Activated CD8-positive, alpha-beta memory T cell treated with anti-CD3 and anti-CD28 coated beads for 24 hours (primary cell): ENCODE measurements at places on chromosomes 13 and 19.

DNA sequence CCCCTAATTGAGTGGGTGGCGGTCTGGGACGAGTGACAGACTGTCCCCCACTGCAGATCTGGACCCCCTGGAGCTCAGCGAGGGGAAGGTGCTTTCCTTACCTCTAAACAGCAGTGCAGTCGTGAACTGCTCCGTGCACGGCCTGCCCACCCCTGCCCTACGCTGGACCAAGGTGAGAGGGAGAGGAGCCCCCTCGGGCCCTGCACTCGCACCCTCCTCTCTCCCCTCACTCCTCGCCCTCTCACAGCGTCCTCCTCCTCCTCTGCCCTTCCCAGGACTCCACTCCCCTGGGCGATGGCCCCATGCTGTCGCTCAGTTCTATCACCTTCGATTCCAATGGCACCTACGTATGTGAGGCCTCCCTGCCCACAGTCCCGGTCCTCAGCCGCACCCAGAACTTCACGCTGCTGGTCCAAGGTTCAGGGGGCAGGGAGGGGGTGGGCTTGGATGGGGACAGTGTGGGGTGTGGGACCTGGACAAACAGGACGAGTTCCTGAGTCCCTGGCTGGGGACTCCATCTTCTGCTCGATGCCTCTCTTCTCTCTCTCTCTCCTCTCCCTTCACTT is 9.6 kb downstream of the BCAM start:
- DNase-seq: no peak

GRCh38 chr19:28019371-28019770 is 1193.6 kb downstream of the UQCRFS1 start:
- DNase-seq: no peak

DNA sequence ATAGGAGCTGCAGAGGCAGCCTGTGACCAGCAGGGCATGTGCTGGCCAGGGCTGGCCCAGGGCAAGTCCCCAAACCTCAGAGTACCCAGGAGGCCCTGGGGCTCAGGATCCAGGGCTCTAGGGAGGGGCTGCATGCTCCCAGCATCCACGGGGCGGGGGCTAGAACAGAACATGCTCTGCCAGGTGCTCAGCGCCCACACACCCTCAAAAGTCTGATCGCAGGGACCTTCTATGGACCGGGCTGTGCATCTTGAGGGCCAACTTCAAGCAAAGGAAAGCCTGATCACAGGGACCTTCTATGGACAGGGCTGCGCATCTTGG is 33.5 kb downstream of the ELL start:
- no peak for DNase-seq

DNA sequence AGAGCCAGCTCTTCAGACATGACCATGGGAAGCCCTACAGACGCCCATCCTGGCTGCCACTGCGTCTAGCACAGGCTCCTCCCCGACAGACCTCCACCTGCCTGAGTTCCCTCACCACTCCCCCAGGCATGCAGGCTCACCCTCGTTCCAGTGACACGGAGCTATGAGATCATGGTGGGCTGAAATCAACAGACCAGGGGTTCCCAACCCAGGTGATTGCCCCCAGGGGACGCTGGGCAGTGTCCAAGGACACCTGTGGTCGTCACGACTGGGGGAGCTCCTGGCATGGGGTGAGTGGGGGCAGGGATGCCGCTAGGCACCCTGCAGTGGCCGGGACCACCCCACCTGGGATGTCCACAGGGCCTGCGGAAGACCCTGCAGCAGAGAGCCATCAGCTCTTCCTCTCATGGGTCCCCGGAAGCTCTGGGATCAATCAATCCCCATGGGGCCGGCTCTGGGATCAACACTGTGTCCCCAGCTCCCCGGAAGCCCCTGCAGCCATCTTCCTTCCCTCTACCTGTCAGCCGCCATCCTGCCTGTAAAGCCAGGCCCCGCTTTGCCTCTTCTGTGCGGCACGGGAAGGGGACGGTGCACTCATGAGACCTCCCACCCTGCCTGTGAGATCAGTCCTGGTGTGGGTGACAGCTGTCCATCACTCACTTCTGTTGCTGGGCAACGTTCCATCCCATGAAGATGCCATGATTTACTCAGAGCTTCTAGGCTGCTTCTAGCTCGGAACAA is 12.8 kb upstream of the MADCAM1 start:
- no peak for DNase-seq

GRCh38 chr13:41858780-41859179 is 102.1 kb downstream of the VWA8 start:
- DNase-seq: no peak

DNA sequence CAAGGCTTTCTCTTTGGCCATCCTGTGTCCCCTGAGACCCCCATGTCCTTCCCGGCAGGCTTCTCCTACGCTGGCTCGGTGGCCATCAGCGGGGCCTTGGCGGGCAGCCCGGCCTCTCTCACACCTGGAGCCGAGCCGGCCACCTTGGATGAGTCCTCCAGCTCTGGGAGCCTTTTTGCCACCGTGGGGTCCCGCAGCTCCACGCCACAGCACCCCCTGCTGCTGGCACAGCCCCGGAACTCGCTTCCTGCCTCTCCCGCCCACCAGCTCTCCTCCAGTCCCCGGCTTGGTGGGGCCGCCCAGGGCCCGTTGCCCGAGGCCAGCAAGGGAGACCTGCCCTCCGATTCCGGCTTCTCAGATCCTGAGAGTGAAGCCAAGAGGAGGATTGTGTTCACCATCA is 14.2 kb downstream of the PLEKHJ1 start:
- no peak for DNase-seq

GRCh38 chr19:30029721-30030510 is 87.9 kb downstream of the URI1 start:
- DNase-seq: no peak

DNA sequence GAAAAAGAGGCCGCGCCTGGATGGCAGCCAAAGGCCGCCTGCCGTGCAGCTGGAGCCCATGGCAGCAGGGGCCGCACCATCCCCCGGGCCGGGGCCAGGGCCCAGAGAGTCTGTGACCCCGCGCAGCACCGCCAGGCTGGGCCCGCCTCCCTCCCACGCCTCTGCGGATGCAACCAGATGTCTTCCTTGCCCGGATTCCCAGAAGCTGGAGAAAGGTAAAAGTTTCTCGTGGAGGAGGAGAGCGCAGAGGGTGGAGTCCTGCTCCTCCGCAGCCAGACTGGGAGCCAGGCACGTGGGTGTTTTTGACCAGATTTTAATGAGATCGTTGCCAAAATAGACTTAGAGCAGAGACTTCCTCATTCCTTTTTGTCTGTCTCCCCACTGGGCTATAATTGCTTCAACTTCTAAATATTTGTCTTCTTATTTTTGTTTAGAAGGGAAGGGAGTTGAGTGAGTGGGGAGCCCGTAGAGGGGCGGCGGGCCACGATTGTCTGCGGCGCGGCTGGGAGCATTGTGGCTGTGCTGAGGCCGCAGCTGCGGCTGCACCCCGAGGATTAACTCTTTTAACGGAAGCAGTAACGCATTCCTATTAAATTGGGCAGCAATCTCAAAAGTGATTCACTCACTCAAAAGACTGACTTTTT is 22.8 kb upstream of the NDUFS7 start:
- no peak for DNase-seq
